ENCODE measurements at places on chromosomes 4 and X. TPM values are rescaled to one million over a fixed set of nuclear protein-coding genes. Genes with fewer than 3 reads are reported as not detected.

Gene VSIG1
- under 0.01 TPM for total RNA-seq

Gene ARR3
- total RNA-seq, result not detected

Gene CRMP1
- total RNA-seq, result not detected

Gene CYTL1
- total RNA-seq, result 0.37 TPM

Gene CFAP299
- total RNA-seq, result 2.7 TPM

Gene FGF16
- total RNA-seq, result under 0.01 TPM

Gene ZFX
- total RNA-seq, result 48.1 TPM

Gene TKTL2
- total RNA-seq, result not detected

Gene EMCN
- not detected for total RNA-seq

Gene ELMOD2
- total RNA-seq, result 19.4 TPM

Gene DNAAF6
- not detected for total RNA-seq

Gene CITED1
- total RNA-seq, result 2.0 TPM

Gene SATL1
- total RNA-seq, result not detected

Gene LRRC66
- 0.37 TPM for total RNA-seq

Gene SUPT20HL1
- total RNA-seq, result not detected

Gene EPHA5
- total RNA-seq, result not detected

Gene CYBB
- total RNA-seq, result not detected

Gene C4orf50
- not detected for total RNA-seq

Gene HSFX2
- not detected for total RNA-seq

Data from subcutaneous preadipocyte (primary cell).